Stimulated activated CD8-positive, alpha-beta memory T cell treated with anti-CD3 and anti-CD28 coated beads, Interleukin-2, amount 100 ng/mL, for 1 hour (primary cell): ENCODE measurements at places on chromosomes 1 and 21.
A peak's percentile ranks its signal among the peaks of the same experiment; 100 is the strongest.

DNA sequence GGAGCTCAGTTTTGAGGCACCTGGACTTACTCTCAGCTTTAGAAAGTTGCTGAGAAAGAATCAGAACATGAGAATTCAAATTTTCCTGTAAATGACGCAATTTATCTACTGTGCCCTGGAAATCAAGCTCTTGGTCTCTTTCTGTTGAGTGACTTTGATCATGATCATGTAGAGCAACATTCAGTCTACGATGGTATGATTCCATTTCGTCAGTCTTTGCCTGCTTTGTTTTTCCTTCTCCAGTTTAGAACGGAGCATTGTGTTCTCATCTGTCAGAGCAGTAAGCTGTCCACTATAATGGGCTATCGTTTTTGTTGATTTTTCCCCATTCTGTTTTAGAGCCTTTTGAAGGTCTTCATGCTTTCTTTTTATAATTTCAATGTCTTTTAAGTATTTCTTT, 20.7 kb downstream of the SFT2D2 start:
- no peak for DNase-seq

- DNase-seq = no peak
Observed at GRCh38 chr1:38814444-38814983, 45.1 kb downstream of the RRAGC start.

DNA sequence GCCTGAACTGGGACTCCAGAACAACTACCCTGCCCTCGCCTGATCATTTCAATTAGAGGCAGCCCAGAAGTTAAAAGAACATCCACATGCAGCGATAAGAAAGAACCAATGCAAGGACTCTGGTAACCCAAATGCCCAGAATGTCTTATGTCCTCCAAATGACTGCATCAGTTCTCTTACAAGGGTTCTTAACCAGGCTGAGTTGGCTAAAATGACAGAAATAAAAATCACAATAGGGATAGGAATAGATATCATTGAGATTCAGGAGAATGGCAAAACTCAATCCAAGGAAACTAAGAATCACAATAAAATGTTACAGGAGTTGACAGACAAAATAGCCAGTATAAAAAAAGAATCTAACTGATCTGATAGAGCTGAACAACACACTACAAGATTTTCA, 80.1 kb upstream of the PTGFR start:
- no peak for DNase-seq

GRCh38 chr1:196001188-196001587, 607.1 kb downstream of the KCNT2 start:
- no peak for DNase-seq

GRCh38 chr1:172343240-172344160, 77.0 kb upstream of the C1orf105 start:
- DNase-seq = no peak

GRCh38 chr1:68051475-68051874, 1.0 kb upstream of the DIRAS3 start:
- no peak for DNase-seq

DNA sequence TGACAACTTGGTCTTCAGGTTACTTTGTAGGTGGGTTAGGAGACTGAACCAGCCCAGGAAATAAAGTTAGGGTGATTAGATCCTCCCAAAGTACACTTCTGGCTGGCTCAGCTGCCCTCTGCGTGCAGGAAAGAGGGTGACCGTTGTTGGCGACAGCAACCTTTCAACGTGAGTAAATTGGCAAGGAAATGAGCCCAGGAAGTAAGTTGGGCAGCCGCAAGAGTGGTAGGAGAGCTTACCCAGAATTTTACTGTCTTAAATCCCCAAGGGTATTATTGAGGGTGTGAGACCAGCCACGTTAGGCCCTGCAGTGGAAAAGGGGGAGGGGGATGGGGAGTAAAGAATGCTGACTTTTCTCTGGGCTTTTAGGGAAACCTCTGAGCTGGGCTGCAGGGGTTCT, 1.6 kb downstream of the TENT5C start:
- peak; percentile 20 for DNase-seq

- no peak for DNase-seq
Observed at GRCh38 chr1:98316286-98316905, 345.1 kb upstream of the SNX7 start.

DNA sequence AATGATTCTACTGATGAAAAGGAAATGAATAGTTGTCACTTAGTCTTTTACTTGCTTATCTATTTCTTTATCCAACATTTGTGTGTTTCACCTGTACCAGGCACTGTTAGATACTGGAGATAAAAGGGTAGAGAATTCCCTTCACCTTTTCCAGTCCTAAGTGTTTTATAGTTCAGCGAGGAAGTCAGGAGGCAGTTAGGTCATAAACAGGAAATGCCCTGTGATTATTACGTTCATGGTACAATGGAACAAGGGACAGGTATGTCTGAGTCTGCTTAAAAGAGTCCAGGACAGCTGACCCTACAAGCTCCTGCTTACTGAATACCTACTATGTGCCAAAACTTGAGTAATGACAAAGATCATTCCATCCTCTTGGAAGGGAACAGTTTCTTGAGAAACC, 77.8 kb downstream of the TNR start:
- no peak for DNase-seq

GRCh38 chr1:180952657-180953013, 39.9 kb downstream of the KIAA1614 start:
- no peak for DNase-seq

- DNase-seq = no peak
Observed at GRCh38 chr21:32523988-32524719, 61.2 kb downstream of the TCP10L start.

DNA sequence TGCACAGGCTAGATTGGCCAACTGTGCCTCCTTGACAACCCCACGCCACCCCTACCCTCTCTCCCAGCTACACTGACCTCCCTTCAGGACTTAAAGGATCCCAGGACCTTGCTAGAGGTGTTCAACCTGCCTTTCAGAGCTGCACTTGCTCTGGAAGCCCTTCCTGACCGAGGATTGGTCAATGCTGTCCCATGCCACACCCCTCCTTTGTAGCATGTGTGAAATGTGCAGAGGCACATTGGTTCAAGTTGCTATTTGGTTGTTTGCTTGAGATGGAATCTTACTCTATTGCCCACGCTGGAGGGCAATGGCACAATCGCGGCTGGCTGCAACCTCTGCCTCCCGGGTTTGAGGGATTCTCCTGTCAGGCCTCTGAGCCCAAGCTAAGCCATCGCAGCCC, 21.8 kb downstream of the ACTA1 start:
- DNase-seq = no peak

GRCh38 chr1:22780696-22781095, 70.1 kb downstream of the EPHB2 start:
- DNase-seq = no peak

DNA sequence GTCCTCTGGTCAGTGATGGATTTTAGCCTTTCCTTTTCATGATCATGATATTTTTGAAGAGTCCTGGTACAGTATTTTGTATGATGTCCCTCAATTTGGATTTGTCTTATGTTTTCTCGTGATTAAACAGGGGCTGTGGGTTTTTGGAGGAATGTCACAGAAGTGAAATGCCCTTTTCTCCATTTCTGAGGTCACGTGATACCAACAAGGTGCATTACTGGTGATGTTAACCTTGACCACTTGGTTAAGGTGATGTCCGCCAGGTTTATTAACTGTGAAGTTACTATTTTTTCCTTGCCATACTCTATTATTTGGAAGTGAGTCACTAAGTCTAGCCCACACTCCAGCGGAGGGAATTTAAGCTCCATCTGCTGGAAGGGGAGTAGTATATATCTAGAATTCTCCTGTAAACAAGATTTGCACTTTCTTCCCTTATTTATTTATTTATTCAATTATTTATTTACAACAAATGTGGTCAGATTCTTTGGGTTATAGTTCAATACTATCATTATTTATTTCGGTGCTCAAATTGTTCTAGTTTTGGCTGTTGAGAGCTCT, 123.4 kb downstream of the HIVEP3 start:
- no peak for DNase-seq

- no peak for DNase-seq
Observed at GRCh38 chr1:6170742-6171201, 9.3 kb downstream of the CHD5 start.

GRCh38 chr21:39805983-39806382, 61.0 kb downstream of the IGSF5 start:
- no peak for DNase-seq

DNA sequence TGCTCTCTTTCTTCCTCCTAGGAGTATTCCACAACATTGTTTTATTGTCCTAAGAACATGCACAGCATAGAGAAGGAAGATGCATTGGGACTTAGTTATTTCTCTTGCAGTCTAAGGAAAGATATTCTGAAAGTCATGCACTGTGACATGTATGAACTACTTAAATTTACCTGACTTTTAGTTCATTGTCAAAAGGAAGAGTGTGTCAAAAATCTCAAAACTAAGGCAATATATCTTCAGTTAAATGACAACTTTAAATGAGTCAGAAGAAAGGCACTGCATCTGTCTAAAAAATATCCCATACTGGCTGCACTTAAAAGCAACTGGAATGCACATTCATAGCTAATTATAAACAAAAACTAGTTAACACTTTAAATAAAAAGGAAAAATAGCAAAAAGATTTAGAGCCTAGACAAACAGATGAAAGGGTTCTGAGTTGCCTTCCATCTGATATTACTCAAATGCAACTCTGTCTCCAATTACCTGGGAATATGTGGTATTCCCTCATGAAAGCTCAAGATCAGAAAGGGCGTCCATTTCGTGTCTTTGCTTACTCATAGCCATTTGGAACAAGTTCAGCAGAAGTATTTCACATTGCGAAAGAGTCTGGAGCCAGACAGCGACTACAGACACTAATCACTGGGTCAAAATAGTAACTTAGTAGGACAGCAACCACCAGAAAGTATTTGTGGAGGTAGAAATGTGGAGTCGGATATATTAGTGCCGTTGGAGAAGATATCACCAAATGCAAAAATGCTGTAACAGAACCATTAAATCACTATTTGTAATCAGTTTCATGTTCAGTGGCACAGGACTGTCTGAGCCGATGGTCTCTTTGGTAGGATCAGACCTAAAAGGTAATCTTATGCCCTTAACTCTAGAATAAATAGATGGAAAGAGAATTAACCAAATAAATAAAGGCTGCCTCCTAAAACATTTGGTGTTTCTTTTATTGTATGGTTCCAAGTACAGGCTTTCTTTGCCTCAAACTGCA, 225.7 kb downstream of the GREM2 start:
- no peak for DNase-seq

GRCh38 chr1:28096210-28097099, 8.0 kb upstream of the EYA3 start:
- no peak for DNase-seq

DNA sequence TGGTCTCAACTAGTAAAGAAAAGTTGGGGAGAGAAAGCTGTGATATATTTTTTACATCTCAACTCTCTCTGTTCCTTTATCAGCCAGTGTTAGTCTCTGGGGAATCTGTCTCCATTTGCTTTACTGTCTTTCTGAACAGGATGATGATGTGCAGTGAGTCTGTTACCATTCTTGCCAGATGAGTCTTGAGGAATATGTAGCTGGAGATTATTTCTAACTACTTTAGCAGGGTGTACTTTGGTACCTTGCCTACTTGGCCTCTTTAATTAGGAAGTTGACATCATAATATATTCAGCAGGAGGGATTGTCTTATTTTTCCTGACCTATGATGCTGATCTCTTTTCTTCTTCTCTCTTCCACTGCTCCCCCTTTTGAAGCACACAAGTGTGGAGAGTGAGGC, 15.7 kb upstream of the HAX1 start:
- no peak for DNase-seq

- no peak for DNase-seq
Observed at GRCh38 chr21:44887126-44887806, 13.8 kb upstream of the PTTG1IP start.

- no peak for DNase-seq
Observed at GRCh38 chr1:179840107-179840506, 37.5 kb downstream of the TOR1AIP2 start.

- DNase-seq = no peak
Observed at GRCh38 chr1:113980110-113980509, 836 bp downstream of the OLFML3 start.

GRCh38 chr21:14875704-14876523, 188.9 kb downstream of the NRIP1 start:
- no peak for DNase-seq

DNA sequence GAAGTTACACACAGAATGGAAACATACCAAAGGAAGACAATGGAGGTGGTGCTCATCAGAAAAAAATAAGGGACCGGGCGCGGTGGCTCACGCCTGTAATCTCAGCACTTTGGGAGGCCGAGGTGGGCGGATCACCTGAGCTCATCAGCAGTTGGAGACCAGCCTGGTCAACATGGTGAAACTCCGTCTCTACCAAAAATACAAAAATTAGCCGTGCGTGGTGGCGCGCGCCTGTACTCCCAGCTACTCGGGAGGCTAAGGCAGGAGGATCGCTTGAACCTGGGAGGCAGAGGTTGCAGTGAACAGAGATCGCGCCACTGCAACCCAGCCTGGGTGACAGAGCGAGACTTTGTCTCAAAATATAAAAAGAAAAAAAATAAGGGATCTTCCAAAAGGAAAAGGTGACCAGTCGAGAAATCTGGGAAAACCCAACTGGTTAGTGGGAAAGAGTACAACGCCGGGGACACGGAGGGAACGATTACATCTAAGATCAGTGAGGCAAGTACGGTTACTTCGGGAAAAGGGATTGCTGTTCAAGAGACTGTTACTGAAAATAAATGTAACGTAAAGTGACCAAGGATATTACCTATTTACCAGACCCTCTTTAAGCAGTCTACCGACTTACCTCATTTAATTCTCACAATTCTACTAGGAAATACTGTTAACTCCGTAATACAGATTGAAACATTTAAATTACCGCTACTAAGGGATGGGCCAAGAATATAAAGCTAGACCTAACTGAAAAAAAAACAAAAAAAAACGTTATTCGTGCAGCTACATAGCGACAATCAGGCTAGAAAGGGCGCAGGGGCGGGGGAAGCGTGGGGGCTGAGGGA, 822 bp downstream of the CCT3 start:
- DNase-seq = no peak

GRCh38 chr1:167504467-167504827, 13.9 kb downstream of the CD247 start:
- DNase-seq = no peak

- DNase-seq = no peak
Observed at GRCh38 chr1:183652547-183653461, at the start of gene APOBEC4. Gene APOBEC4 (minus strand): TSS chr1:183653316. CDS start chr1:183648781, 4,535 bp downstream.

- DNase-seq = no peak
Observed at GRCh38 chr1:18989896-18990295, 33.4 kb upstream of the IFFO2 start.

DNA sequence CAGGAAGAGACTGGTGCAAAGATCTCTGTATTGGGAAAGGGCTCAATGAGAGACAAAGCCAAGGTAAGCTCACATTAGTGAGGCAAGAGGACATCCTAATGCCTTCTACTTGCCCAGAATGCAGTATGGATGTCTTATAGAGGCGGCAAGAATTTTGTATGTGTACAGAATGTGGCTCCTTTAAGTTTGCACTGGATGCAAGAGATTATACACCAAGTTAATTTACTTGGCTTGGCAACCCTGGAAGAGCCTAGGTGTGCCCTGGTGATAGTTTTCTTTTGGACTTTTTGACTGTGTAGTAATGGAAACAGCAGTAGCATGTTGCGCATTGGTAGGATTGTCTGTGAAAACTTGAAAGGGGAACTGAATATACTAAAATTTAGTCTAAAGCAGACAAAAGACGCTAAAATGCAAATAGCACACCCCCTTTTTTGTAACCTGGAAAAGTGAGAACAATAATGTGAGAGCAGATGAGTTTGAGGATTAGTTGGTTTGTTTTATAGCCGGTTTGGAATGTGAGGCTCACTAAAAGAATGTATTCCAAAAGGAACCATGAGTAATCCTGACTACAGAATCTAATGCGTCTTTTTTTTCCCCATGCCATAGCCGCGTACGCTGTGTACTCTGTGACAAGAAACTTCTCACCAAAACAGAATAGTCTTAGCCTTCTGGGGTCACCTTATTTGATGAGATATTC, 18.1 kb downstream of the KHDRBS1 start:
- DNase-seq = no peak
